Activated CD4-positive, alpha-beta T cell treated with anti-CD3 and anti-CD28 coated beads, Interleukin-2, amount 10 ng/mL, durations not matched to agents 24 days and 14 days (primary cell): ENCODE measurements at places on chromosomes 16 and 17.

DNA sequence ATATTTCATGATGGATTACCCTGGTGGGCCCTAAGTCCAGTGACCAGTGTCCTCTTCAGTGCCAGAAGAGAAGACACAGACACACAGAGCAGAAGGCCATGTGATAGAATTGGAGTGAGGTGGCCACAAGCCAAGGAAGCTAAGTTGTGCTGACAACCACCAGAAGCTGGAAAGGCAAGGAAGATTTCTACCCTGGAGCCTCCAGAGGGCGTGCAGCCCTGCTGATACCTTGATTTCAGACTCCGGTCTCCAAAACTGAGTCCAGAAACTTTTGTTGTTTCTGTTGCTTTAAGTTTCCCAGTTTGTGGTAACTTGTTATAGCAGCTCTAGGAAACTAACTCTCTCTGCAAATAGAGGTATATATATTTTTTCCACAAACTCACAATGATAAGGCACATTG lies 396.6 kb upstream of the ASIC2 start:
- DNase-seq, result no peak
- no peaks in the 10 kb centered on the region for H3K27me3 ChIP-seq
- no peaks in the 10 kb centered on the region for H3K36me3 ChIP-seq
- H3K4me3 ChIP-seq, result no peak overlapping the region

GRCh38 chr17:50467855-50468303 lies 801 bp downstream of the CHAD start:
- no peak overlapping the region for H3K27ac ChIP-seq
- peaks cover 22% of the 10 kb centered on the region for H3K27me3 ChIP-seq
- DNase-seq, result no peak
- H3K4me1 ChIP-seq, result peaks cover 3% of the 10 kb centered on the region
- H3K4me3 ChIP-seq, result no peak overlapping the region

DNA sequence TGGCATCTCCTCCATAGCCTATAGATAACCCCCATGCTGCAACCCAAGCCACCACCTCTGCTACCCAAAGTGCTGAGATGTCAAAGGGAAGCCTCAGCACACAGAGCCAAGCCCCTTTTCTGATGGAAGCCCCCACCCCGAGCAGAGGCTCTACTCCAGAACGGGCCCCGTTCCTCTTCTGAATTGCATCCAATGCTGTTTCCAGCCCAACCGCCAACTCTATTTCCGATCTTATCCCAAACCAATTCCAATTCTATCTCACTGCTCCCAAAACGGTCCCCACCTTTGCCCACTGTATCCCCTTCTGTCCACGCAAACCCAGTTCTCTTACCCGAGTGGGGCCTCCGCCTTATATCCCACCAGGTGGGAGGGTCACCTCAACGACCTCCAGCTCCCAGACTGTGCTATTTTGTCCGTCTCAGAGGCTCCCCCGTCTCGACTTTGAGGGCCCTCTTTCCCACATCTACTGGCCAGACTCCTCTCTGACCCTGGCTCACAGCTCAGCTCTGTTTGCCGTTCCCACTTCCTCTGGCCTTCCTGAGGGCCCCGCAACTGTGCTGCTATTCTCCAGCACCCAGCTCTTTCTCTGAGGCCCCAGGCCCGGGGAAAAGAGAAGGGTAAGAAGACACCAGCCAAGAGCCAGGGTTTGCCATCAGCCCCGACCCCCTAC lies 487 bp downstream of the SRL start:
- H3K4me3 ChIP-seq, result no peak overlapping the region
- no peaks in the 10 kb centered on the region for H3K4me1 ChIP-seq
- peaks cover 8% of the 10 kb centered on the region for H3K27me3 ChIP-seq
- no peak for DNase-seq
- no peak overlapping the region for H3K27ac ChIP-seq
- no peaks in the 10 kb centered on the region for H3K36me3 ChIP-seq

DNA sequence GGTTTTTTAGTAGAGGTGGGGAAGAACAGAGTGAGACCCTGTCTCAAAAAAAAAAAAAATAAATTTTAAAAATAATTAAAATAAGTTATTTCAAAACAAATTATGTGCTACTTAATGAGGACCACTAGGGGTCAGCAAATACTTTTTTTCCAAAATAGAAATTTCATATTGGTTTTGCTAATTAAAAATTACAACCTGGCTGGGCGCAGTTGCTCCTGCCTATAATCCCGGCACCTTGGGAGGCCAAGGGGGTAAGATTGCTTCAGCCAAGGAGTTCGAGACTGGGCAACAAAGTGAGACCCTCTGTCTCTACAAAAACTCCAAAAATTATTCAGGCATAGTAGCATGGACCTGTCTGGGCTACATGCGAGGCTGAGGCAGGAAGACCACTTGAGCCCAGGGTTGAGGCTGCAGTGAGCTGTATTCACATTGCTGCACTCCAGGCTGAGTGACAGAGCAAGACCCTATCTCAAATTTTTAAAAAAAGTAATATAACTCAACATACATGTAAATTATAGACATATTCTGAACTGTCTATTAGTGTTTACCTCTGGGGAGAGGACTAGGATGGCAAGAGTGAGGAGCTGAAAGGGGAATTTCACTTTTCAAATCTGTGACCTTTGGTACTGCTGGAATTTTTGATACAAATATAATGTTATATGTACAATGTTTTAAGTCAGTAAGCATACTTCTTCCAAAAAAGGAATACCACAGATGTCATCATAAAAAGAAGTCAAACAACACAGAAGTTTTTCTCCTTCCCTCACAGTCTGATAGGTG lies 8.1 kb downstream of the MEIOB start:
- no peaks in the 10 kb centered on the region for H3K36me3 ChIP-seq
- no peak overlapping the region for H3K4me3 ChIP-seq
- no peaks in the 10 kb centered on the region for H3K4me1 ChIP-seq
- peaks cover 28% of the 10 kb centered on the region for H3K27me3 ChIP-seq
- no peak overlapping the region for H3K27ac ChIP-seq

DNA sequence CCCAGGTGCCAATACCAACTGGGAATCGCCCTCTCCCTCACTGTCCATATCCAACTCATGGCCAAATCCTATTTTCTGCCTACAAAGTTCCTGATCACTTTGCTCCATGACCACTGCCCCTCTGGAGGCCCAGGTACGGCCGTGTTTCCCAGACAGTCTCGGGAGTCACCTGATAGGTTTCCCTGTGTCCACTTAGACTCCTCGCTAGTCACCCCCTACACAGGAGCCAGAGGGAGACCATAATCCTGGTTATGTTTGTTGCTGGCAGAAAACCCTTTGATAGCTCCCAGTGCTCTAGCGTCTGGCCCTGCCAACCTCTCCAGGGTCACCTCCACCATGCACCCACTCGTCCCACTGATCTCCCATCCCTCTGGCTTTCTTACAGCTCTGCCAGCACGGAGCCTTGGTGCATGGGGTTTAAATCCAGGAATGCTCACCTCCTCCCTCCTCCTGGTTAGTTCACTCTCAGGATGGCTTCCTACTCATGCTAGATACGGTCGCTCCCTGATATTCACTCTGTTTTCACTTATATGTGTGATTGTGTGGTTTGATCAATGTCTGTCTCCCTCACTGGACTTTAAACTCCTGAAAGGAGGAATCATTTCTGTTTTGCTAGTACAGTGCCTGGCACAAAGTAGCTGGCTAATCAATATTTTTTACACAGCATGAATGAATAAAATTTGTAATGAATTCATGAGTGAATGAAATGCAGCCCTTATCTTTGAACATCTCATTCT lies 7.5 kb upstream of the CALB2 start:
- H3K4me1 ChIP-seq, result no peaks in the 10 kb centered on the region
- no peak overlapping the region for H3K4me3 ChIP-seq
- no peaks in the 10 kb centered on the region for H3K36me3 ChIP-seq
- no peak for DNase-seq
- no peak overlapping the region for H3K27ac ChIP-seq
